ENCODE measurements at places on chromosomes 7 and 10.

- peak; percentile 71 for DNase-seq
Observed at GRCh38 chr10:21292763-21293517, 232.5 kb downstream of the SKIDA1 start.

GRCh38 chr7:41054960-41055661, 647.8 kb downstream of the INHBA start:
- DNase-seq = no peak

- peak; percentile 56 for DNase-seq
Observed at GRCh38 chr10:127117125-127117524, 79.3 kb downstream of the INSYN2A start.

GRCh38 chr7:114175125-114175524, 239.5 kb upstream of the FOXP2 start:
- no peak for DNase-seq

DNA sequence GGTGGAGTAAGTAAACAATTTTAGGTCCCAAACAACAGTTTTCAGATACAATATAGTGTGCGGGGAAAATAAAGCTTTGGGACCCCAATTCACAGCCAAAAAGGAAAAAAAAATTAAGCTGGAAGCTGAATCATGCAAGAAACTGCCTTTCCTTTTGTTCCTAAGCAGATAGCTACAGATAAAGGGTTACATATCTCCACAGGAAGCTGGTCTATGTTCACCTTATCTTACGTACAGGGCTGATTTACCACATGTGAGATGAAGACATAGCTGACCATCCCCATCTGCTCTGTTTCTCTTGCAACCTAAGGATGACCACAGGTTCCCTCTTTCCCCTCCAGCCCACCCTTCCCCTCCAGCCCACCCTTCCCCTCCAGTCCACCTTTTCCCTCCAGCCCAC, 14.2 kb upstream of the PFKP start:
- DNase-seq = no peak
